NCI-H2107 (cell line): ENCODE measurements at places on chromosomes 2 and 18.
A peak's percentile ranks its signal among the peaks of the same experiment; 100 is the strongest.

GRCh38 chr2:187709065-187709464 lies 154.8 kb upstream of the TFPI start:
- no peak for DNase-seq

GRCh38 chr2:23588508-23589201 lies 203.7 kb downstream of the KLHL29 start:
- no peak for DNase-seq

DNA sequence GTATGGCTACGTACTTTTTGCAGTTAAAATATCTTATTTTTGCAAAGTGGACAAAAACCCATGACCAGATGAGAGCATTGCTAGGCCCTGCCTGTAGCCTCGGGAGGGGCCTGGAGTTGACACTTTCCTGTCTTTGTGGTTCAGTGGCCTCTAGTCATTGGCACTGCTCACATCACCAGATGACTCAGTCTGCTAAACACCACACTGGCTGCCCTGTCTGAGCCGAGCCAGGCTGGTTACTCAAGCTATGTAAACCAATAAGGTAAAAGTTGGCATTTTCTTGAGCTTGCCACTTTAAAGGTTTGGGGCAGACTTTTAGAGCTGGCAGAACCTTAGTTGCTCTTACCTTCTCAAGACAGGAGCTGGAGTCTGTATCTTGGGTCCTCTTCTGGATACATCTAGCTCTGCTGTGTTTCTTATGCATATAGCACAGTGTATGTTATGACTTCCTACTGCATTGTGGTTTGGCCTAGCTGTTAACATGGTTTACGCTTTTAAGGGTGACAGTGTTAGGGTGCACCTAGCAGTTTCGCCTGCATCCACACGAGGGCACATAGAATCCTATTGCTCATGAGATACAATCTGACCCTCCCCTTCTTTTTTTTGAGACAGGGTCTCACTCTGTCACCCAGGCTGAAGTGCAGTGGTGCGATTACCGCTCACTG lies 76.4 kb downstream of the AP1S3 start:
- no peak for DNase-seq

DNA sequence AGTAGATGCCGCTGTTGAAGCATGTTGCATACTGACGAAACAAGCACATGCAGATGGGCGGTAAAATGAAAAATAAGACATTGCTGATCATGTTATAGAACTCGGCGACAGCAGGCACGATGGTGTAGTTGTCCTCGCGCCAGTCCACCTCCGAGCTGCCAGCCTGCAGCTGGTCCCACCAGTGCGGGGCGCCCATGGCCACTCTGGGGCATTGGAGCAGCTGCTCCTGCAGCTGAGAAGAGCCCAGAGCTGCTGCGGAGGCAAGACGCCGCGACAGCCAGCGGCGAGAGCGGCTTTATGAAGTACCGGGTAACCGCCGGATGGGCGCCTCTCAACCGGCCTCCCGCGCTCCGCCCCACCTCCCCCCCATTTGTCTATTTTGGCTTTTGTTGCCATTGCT lies 32.6 kb upstream of the ADAM23 start:
- no peak for DNase-seq

GRCh38 chr18:35189510-35189909 lies 51.3 kb upstream of the ZNF397 start:
- no peak for DNase-seq

DNA sequence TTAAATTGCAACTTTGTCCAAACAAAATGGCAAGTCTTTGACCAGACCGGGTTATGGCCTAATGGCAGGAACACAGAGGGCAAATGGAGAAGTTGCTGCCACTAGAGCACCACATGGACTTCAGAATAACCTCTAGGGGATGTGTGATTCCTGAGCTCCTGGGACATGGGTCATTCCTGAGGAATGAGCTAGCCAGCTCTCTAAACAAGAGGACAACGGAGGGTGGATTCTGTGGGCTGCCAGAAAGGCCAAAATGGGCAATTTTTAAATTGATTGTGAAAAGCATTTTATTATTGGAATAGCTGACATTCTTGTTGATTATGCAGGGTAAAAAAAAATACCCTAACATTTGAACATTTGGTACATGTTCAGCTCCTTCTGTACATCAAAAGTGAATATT lies 109.8 kb upstream of the FZD5 start:
- no peak for DNase-seq

GRCh38 chr2:100494712-100495111 lies 24.4 kb downstream of the NMS start:
- DNase-seq: no peak

- no peak for DNase-seq
Measured at GRCh38 chr2:237312021-237312755, 101.8 kb downstream of the COL6A3 start.

GRCh38 chr2:33058716-33059470 lies 112.1 kb downstream of the LTBP1 start:
- no peak for DNase-seq

GRCh38 chr2:157902692-157903091 lies 26.6 kb upstream of the ACVR1 start:
- DNase-seq: no peak

DNA sequence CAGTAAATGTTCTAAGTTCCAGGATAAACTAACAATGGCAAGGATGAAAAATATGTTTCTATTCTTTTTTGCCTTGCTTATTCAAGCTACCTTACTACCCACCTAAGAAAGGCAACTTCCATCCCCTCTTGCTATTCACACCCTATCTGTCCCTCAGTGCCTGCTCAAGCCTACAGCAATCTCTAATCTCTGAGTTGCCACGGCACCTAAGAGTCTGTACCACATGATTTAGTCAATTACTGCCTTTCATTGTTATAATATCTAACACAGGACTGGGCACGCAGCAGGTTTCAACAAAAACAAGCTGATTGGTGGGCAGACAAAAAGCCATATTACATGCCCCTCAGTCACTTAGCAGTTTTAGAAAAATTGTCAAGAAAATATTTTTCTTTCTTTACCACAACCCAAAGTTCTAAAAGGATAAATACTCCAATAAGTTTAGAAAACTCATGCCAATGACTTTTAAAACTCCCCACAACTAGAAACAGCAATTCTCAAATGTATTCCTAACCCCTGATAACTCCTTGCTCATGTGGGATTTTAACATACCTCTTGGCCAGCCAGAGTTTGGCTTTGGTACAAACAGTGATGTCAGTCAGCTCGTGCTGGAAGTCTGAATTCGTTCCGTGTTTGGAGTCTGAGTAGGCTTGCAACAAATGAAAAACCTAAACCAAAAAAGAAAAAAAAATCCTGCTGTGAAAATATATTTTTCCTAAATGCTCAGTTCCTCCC lies 117.3 kb upstream of the ZFP36L2 start:
- peak; percentile 12 for DNase-seq

GRCh38 chr2:144132357-144132756 lies 387.6 kb downstream of the ZEB2 start:
- no peak for DNase-seq

- DNase-seq: no peak
Measured at GRCh38 chr18:70461323-70462077, 172.7 kb downstream of the SOCS6 start.

DNA sequence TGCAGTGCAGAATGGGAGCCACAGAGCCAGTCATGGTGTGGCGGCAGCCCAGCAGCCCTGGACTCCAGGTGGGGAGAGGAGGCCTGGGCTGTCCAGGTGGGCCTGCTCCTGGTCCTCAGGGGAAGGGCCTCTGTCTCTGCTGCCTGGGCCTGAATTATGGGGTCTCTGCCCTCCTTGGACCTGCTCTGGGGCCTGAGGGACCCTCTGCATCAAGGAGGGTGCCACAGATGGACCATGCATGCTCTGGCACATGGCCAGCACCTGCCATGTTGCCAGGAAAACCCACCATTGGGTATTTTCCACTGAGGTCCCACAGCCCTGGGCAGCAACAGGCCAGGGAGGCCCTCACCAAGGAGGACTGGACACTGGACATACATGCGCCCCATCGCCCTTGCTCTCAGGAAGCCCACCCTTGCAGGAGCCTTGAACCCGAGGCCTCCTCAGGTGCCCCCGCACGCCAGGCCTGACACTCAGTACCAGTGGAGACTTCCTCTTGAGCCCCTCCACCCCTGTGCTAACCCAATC lies 107.1 kb downstream of the NDUFA10 start:
- DNase-seq: no peak

DNA sequence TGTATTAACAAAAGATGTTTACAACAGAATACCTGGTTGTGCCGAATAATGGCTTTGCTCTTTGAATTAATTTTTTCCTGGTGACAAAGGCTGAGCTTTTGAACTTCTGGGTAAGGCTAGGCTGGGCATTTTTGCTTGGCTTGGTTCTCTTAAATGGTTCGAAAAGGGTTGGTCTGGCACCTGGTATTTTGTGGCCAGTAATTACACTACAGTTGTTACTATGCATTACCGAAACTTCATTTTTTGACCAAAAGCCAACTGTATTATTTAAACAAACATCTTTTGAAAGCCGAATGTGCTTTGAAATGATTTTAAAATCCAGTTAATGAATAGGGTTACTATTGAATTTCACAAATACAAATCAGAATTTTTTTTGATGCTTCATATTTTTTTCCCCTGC lies 19.4 kb upstream of the NFE2L2 start:
- DNase-seq: no peak

DNA sequence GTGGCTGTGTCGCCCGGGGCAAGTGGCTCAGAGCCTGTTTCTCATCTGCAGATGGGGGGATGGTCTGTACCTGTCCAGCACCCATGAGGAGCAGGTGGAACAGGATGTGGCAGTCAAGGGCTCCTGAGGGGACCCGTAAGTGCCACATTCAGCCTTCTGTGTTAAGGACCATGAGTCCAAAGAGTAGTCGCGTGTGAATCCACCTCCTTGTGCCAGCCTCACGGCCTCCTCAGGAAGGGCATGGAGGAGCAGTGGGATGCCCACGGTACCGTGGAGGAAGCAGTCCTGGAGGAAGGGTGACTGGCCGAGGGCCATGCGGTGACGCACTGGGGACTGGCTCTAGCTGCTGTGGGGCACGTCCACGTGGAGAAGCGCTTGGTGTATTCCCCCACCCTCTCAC lies 61.1 kb downstream of the ODC1 start:
- DNase-seq: no peak

GRCh38 chr2:159856760-159857159 lies 58.8 kb upstream of the CD302 start:
- DNase-seq: no peak

- no peak for DNase-seq
Measured at GRCh38 chr2:43160778-43161177, 65.6 kb downstream of the ZFP36L2 start.

- DNase-seq: no peak
Measured at GRCh38 chr18:74567822-74568221, 29.8 kb upstream of the ZNF407 start.

- DNase-seq: no peak
Measured at GRCh38 chr2:136334967-136335366, 217.0 kb upstream of the CXCR4 start.

DNA sequence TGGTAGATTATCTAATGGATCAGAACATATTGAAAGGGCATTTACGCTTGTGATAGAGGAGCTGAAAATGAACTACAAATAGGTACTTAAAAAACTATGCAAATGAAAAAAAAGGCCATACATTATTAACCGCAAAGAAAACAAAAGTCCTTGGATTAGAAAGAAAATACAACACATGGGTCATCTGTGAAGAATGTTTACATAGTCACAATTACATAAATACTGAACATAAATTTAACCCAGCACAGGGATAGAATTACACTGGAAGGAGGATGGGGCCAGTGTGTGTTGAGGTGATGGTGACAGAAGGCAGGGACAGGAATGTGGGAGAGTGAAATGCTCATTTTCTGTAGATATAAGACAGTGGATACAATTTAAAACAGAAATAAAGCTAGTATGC lies 6.6 kb downstream of the NTSR2 start:
- DNase-seq: no peak

DNA sequence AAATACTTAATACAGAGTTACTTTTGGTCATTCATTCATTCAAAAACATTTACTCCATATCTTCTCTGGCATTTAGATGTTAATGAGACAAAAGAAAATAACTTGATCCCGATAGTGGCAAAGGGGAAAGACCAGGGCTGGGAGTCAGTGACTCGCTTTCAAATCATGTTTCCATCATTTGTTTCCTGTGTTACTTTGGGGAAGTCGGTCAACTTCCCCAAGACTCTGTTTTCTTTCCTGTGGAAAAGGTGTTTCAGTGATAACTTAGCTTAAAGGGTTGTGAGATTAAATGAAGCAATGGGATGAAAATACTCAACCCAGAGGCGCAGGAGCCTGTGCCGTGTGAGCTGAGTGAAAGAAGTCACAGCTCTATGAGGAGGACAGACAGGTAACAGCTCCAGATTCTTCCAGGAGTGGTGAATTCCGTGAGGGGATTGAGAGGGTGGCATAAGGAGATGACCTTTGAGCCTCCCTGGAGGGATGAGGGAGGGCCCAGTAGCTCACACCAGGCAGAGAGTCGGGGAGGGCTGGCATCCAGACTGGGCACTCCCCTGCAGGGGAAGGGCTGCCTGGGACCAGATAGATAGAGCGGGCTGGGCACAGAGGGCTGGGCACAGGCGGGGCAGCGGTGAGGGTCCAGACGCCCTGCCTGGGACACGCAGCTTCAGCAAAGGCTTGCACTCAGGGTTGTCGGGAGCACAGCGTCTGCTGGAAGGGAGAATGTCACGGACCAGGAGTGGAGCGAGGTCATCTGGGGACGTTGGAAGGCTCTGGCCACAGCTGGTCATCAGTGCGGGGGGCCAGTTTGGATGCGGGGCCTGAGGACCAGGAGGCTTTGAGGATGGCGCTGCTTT lies 70.1 kb downstream of the TSHZ1 start:
- DNase-seq: no peak

DNA sequence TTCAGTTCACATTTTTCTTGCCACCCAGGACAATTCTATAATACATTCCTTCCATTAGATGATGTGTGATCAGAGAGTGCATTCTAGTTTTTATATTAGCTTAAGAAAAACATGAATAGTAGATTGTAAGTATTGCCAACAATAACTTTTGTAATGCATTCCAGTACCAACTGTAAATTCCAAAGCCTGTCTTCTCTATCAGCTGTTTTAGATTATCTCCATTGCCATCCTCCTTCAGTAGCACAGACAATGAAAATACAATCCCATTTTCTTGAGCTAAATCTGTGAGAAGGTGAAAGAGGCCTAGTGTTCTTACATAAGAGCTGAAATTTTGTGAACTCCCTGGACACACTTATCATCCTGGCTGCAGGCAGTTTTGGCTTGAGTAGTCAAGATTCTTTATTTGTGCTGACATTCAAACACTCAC lies 103.9 kb downstream of the CCBE1 start:
- no peak for DNase-seq

DNA sequence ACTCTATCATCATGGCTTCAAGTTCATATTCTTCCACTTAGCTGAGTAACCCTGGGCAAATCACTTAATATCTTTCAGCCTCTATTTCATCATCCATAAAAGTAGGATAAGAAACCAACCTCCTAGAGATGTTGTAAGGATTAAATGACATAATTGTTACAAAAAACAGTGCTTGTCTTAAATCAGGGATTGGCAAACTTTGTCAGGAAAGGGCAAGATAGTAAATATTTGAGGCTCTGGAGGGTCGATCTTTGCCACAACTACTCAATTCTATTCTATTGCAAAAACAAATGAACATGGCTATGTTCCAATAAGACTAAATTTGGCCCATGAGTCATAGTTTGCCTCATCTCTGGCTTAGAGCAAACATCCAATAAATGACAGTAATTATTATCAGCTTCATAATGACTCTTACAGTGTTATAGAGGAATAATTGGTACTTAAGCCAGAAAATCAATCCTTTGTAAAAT lies 184.7 kb downstream of the SATB2 start:
- no peak for DNase-seq

GRCh38 chr2:195489101-195489500 lies 167.9 kb upstream of the SLC39A10 start:
- DNase-seq: no peak

- no peak for DNase-seq
Measured at GRCh38 chr2:241014764-241015163, 16.3 kb downstream of the SNED1 start.

- DNase-seq: no peak
Measured at GRCh38 chr2:184971546-184972068, 373.3 kb downstream of the ZNF804A start.
